ENCODE measurements at places on chromosomes 7 and 10. TPM values are rescaled to one million over a fixed set of nuclear protein-coding genes. Genes with fewer than 3 reads are reported as not detected.

The STOX1 gene
- total RNA-seq: 0.21 TPM

The ITGA8 gene
- 0.13 TPM for total RNA-seq

The GIMAP8 gene
- total RNA-seq: not detected

The ZNF488 gene
- 0.29 TPM for total RNA-seq

The KIAA1549 gene
- total RNA-seq: 5.8 TPM

The ACSM6 gene
- not detected for total RNA-seq

DNA sequence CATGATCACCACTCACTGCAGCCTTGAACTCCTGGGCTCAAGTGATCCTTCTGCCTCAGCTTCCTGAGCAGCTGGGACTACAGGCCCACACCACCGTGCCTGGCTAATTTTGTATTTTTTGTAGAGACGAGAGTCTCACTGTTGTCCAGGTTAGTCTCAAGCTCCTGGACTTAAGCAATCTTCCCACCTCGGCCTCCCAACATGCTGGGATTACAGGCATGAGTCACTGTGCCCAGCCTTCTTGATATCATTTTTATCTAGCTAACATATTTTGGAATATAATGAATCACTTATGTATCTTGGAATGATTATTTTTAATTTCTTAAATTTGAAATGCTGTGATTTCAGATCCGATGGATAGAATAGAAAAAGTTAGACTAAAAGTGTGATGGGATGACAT, 18.4 kb downstream of the ARL4A start:
- no peak for DNase-seq

DNA sequence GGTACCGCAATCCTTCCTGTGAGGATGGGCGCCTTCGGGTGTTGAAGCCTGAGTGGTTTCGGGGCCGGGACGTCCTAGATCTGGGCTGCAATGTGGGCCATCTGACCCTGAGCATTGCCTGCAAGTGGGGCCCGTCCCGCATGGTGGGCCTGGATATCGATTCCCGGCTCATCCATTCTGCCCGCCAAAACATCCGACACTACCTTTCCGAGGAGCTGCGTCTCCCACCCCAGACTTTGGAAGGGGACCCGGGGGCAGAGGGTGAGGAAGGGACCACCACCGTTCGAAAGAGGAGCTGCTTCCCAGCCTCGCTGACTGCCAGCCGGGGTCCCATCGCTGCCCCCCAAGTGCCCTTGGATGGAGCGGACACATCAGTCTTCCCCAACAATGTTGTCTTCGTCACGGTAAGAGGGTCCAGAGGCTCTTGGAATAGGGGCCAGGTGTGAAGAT, 1.7 kb downstream of the MEPCE start:
- DNase-seq: no peak

DNA sequence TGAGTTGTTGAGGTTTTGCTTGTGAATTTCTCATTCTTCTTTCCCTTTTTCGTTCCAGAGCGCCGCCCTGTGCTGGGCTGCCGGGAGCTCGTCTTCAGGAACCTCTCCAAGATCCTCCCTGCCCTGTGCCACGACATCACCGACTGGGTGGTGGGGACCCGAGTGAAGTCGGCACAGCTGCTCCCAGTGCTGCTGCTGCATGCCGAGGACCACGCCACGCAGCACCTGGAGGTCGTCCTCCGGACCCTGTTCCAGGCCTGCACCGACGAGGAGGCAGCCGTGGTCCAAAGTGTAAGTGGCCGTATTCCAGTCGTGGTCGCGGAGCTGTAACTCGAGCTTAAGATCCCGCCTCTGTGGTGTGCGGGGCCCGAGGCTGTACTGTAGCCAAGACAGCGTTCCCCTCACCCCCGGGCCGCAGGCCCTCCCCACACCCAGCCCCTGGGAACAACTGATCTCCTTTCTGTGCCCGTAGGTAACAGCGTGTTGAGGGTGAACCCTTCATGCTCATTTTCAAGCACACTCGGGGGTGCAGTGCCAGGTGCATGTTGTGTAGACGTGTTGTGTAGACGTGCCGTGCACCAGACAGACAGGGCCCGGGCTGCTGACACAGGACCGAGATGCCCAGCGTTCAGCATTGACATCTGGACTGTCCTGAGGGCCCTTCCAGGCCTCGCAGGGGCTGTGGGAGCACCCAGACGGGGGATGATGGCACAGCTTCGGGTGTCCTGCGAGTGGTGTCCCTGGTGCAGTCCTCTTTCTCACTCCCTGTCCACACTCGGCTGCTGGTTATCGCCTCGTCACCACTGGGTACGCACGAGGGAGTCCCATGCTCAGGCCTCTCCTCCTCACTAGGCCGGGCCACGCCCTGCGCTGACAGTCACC, 27.7 kb upstream of the PRKAR1B start:
- DNase-seq: no peak

GRCh38 chr10:130380056-130380455, 243.9 kb downstream of the GLRX3 start:
- no peak for DNase-seq

DNA sequence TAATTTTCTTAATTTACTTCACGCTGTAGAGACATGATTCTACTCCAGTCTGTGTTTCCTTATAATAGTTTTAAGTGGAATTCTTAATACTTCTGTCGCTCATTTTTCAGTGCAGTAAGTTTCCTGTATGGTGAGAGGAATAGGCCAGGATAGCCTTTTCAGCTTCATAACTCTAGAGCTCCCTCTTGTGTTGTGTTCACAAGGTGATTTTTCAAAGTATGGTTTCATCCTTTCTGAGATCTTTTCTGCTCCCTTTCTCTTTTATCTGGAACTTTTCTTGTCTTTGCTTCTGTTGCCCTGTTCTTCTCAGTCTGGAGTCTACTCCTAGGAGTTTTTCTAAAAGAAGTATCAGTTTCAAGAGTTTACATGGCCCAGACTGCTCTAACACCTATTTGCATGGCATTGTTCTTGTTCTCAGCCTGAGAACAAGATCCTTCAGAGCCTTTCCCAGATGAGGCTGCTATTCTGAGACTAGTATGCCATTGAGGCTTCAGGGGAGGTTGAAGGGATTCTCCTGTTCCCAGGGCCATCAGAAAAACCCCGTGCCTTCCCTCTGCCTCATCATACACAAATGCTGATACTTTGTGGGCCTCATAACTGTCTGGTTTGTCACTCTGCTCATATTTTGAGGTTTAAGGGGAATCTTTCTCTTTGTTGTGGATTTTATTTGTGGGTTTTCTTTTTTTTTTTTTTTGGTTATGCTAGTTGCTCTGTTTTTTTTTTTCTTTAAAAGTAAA, 21.8 kb downstream of the NET1 start:
- no peak for DNase-seq

DNA sequence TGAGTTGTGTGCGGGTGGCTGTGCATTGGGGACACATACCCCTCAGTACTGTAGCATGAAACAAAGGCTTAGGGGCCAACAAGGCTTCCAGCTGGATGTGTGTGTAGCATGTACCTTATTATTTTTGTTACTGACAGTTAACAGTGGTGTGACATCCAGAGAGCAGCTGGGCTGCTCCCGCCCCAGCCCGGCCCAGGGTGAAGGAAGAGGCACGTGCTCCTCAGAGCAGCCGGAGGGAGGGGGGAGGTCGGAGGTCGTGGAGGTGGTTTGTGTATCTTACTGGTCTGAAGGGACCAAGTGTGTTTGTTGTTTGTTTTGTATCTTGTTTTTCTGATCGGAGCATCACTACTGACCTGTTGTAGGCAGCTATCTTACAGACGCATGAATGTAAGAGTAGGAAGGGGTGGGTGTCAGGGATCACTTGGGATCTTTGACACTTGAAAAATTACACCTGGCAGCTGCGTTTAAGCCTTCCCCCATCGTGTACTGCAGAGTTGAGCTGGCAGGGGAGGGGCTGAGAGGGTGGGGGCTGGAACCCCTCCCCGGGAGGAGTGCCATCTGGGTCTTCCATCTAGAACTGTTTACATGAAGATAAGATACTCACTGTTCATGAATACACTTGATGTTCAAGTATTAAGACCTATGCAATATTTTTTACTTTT, 1.8 kb downstream of the DDIT4 start:
- DNase-seq: no peak

GRCh38 chr7:144391823-144392255, 11.7 kb downstream of the NOBOX start:
- DNase-seq: no peak

GRCh38 chr7:128347647-128348097, 4.0 kb upstream of the RBM28 start:
- no peak for DNase-seq

DNA sequence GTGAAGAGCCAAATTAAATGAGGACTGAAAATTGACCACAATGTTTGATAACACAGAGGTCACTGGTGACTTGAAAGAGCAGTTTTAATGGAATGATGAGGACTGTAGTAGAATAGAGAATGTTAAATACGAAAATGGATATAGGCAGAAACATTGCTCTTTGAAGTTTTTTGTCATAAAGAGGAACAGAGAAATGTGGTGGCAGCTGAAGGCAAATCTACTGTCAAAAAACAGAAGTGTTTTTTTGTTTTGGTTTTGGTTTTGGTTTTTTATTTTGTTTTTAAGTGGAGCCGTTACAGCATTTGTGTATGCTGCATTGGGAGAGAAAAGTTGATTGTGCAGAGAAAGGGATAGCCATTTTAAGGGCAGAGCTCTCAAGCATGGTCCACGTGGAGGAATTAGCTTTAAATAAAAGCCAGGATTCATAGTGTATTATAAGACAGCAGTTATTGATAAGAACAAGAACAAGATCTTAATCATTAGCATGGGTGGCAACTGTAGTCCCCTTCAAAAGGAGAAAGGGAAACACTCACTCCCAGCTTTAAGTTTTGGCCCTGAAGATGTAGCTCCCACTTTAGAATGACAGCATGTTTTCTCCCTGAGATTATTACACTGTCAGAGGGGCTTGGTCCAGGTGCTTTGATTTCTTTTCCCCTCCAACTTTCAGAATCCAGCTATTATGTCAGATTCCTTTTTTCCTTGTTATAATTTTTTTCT, 156.7 kb upstream of the BET1 start:
- no peak for DNase-seq

DNA sequence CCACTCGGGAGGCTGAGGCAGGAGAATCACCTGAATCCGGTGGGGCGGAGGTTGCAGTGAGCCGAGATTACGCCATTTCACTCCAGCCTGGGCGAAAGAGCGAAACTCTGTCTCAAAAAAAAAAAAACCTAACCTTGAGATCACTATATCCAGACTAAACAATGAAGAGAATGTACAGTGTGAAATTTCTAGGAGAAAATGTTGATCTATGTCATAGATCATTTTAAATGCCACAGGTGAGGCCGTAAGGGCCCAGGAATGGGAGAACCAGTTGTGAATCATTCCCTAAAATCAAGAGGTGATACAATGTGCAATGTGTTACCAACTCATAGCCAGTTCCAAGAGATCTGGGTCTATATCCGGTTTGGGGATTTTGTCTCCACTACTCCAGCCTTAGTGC, 158.0 kb downstream of the CACNB2 start:
- DNase-seq: no peak

DNA sequence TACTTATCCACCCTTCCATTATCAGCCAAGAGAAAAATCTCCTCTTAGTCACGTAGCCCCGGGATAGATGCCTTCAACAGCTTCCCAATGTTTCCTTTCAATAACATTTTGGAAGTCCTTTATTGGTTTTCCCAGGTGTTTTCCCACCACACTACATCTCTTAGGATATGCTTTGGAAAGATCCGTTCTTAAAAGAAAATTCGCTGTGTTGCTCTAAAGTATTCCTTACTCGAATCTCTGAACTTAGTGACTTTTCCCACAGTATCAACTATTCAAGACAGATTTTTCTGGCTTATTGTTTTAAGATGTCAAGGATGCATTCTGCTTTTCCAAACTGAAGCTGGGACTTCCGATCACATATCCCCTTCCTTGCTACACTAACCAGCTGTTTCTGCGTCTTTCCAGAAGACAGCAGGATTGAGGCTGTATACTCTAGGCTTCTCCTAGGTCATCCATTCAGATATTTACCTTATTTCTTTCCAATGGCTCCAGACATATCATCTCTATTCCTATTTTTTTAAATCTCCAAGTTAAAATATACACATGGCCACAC, 36.5 kb upstream of the SVIL start:
- no peak for DNase-seq

GRCh38 chr7:12494687-12495024, 75.9 kb upstream of the SCIN start:
- DNase-seq: no peak

DNA sequence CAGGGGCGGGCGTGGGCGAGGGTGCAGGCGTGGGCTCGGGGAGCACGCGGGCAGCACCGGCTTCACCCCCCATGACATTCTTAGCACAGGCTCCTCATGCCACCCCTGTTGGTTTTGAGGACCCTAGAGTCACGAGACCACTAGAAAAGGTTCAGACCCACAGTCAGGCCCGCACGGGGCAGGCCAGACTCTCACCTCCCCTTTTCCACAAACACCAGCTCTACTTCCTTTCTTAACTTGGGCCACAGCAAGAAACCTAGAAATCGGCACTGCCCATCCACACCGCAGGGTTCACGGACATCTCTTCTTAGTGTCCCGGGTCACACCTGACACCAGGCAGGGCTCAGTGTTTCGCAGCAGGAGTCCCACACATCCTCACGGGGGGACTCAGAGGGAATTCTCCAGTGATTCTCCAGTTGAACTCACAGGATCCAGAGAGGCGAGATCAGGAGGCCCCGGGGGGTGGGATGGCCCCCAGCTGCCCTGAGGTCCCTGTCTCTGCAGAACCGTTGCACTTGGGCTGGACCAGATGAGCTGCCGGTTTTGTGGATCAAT, 52.0 kb downstream of the JAKMIP3 start:
- DNase-seq: no peak

- no peak for DNase-seq
Observed at GRCh38 chr7:27165996-27166530, 726 bp upstream of the HOXA9 start.

DNA sequence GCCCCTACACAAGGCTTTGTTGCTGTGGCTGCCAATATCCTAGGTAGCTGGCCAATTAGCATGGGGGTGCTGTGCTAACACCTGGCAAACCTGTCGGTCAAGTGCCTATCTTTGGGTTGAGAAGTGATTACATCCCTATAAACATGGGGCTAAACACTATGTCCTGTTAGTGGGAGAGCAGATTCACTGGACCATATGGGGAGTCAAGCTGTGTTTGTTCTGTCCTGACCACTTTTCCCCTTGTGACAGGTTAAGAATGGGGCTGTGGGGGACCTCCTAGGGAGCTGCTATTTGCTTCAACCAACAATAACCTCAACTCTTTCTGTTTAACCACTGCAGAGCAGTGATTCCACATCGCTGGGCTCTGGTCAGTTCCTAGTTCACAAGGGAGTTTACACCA, 151.5 kb upstream of the AOAH start:
- DNase-seq: no peak

GRCh38 chr7:80392229-80393169, 119.4 kb downstream of the GNAT3 start:
- DNase-seq: no peak
